Caco-2 (cell line): ENCODE measurements at places on chromosomes 1 and 21. TPM values are rescaled to one million over a fixed set of nuclear protein-coding genes. Genes with fewer than 3 reads are reported as not detected.

DNA sequence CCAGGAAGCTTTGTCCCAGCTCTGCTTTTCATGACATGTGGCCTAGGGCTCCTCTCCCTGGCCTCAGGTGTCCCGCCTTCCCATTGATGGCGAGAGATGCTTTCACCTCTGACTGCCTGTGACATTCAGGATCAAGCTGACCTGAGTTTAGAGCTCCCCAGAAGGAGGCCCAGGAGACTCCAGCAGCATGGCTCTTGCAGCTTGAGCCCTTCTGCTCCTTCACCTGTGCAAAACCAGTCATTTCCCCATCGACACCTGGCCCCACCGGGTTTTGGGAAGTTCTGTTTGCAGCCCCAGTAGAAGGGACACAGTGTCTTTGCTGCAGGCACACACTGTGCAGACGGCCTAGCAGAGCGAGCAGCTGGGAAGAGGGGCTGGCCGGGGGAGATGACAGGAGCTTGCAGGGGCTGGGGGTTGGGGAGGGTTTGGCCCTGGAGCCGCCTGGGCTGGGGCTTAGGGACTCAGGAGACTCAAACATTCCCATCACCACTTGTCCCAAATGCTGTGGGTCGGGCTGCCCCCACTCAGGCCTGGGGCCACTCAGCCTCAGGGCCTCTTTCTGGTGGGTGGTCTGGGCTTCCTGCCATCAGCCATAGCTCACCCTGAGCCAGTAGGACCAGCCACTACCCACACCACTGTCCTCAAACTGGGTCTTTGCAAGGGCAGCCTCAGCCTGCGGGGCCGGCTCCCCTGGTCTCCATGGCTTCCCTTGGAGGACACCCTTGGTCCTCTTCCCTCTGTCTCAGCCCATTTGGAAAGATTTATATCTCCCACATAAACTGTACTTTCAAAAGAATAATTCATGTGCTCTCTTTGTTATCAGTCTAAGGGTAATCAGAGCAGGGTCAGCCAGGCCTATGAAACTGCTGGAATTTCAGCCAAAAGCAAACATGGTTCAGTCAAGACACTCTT is 3.8 kb upstream of the EDN2 start:
- no peak for DNase-seq

- DNase-seq: no peak
These were observed 18.4 kb downstream of the FMN2 start for GRCh38 chr1:240109920-240110636.

DNA sequence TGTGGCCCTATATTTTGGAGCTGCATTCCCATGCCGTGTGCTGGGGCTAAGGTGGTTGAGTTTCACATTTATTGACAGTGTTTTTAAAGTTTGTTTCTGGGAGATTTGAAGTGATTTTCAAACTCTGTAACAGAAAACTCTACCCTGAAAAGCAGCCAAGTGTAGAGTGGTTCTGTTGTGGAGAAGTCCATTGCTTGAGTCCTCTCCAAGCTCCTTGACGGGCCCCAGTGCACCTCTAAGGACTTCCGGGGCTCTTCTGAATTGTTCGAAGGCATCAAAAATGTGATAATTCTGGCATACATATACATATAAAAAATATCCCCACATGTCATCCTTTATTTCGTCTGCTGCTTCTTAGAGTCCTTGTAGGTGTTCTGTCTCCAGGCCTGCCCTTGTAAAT is 5.0 kb downstream of the MYOCOS start:
- DNase-seq: no peak

DNA sequence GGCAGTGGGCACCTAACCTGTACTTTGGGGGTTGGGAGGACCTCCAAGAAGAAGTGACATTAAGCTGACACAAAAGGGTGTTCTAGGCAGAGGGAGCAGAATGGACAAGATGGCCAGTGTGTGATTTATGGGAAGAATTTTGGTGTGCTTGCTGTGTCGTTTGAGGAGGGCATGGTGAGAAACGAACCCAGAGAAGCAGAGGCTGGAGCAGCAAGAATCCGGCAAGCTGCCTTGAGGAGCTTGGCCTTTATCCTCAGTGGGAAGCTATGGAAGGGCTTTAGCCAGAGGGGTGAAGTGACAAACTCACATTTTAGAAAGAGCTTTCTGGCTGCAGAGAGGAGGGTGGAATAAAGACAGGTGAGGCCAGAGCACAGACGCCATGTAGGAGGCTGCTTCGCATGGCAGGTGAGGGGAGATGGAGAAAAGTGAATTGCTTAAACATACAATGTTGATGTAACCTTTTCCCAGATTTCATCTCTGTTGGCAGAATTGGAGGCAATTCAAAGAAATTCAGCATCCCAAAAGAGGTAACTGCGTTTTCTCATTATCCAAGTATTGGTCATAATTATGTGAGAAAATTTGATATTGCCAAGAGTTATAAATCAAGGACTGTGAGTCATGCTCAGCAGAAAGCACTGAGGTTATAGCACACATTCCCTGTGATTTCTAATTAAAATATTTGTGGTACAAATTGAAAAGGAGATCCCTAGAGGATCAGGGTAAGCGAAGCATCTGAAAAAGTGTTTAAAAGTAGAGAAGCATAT is 26.5 kb downstream of the TRIM45 start:
- DNase-seq: no peak

GRCh38 chr1:5917591-5918274 is 74.5 kb downstream of the NPHP4 start:
- no peak for DNase-seq

DNA sequence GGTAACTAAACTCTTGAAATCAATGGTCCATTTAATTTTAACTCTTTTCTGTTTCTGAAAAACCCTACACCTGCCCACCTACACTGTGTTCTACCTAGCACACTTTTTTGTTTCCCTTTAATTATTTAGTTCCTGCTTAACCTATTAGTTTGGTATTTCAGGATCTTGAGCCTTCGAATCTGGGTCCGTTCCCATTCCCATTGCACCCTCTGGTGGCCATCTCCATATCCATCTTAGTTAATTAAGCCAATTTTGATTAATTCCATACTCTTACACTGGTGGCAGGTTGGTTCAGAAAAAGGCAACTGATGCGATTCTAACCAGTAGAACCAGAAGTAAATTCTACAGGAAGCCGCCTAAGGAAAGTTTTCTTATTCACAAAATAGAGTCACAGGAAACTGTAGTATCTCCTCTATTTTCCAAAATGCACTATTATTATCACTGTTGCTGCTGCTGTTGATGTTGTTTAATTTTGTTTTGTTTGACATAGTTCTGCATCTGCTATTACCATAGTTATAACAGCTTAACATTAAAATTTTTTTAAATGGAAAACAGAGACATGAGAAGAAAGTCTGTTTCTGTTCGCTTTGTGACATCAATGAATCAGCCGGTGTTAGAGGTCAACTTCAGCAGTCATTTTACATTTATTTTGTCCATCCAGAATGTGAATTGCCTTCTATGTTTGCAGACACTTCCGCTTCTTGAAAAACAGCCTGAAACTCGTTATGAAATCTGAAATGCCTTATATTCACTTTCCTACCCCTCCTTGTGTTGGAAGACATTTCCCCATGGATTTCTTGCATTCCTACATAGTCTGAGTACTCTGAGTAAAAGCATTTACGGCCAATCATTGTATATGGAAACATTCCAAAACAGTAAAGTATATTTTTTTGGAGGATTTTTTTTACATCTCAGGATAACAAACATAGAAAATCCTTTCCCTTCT is 115.5 kb upstream of the NCAM2 start:
- peak; percentile 29 for DNase-seq

DNA sequence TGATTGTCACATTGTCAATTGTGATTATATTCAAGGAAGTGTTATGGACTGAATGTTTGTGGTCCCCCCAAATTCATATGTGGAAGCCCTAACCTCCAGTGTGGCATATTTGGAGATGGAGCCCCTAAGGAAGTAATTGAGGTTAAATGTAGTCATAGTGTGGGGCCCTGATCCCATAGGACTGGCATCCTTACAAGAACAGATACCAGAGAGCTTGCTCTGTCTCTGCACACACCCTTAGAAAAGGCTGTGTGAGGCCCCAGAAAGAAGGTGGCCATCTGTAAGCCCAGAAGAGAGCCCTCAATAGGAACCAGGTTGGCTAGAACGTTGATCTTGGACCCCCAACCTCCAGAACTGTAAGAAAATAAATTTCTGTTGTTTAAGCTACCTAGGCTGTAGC is 28.1 kb downstream of the VANGL1 start:
- DNase-seq: no peak

DNA sequence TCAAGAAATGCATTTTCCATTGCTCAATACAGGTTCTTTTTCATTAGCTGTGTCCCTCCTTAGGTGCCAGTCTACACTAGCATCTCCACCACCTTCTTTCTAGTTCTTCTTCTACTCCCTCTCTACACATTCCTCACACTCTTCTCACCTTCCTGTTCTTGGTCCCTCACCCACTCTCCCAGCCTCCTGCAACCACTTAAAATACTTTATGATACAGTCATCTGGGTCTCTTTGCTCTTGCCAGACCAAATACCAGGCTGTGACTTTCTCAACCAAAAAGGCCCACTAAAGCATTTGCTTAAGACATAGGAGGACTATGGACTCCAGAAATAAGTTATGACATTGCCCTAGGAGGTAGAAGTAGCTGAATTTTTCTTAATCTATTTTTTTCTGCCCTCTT is 35.1 kb downstream of the PIGM start:
- DNase-seq: no peak

ECM1 gene
- total RNA-seq: 0.95 and 2.4 TPM in 2 replicates

LMX1A gene
- not detected in 2 replicates for total RNA-seq
